Esophagus (tissue), 2 donors: ENCODE measurements at places on chromosomes 11 and 22. TPM values are rescaled to one million over a fixed set of nuclear protein-coding genes. Genes with fewer than 3 reads are reported as not detected.

The C11orf91 gene
- 0.51 TPM for polyA plus RNA-seq

The PLAAT4 gene
- polyA plus RNA-seq: 12.9 TPM

The FZD4 gene
- 2.0 TPM for polyA plus RNA-seq

The RIC3 gene
- 11.6 TPM for polyA plus RNA-seq

The CDC42EP2 gene
- polyA plus RNA-seq: 4.4 TPM

The FAM83F gene
- polyA plus RNA-seq: 8.6 TPM

The LRRC75B gene
- polyA plus RNA-seq: 8.5 TPM

The OR8D4 gene
- polyA plus RNA-seq: not detected

The RPLP2 gene
- 1,061 TPM for polyA plus RNA-seq

The OR5P2 gene
- polyA plus RNA-seq: not detected

The PRR33 gene
- 0.02 TPM for polyA plus RNA-seq

The LMNTD2 gene
- polyA plus RNA-seq: 2.9 TPM

The PLAAT5 gene
- polyA plus RNA-seq: 0.12 TPM

The DKK3 gene
- polyA plus RNA-seq: 26.7 TPM

The ZNF214 gene
- 0.45 TPM for polyA plus RNA-seq

The SLC5A12 gene
- polyA plus RNA-seq: 0.02 TPM

The RFPL2 gene
- polyA plus RNA-seq: 0.05 TPM

The PGA5 gene
- 3.2 TPM for polyA plus RNA-seq

The ABCC8 gene
- polyA plus RNA-seq: 0.10 TPM

The ACRV1 gene
- polyA plus RNA-seq: not detected

The MUC2 gene
- not detected for polyA plus RNA-seq

The CBLIF gene
- 0.24 TPM for polyA plus RNA-seq

The GAL3ST1 gene
- polyA plus RNA-seq: 0.14 TPM

The KRTAP5-10 gene
- polyA plus RNA-seq: 0.05 TPM

The AGBL2 gene
- polyA plus RNA-seq: 1.7 TPM

The SERPIND1 gene
- polyA plus RNA-seq: 0.06 TPM

The PTGDR2 gene
- 0.26 TPM for polyA plus RNA-seq

The KCTD14 gene
- polyA plus RNA-seq: 1.1 TPM

The PARVG gene
- polyA plus RNA-seq: 4.4 TPM

The ENTHD1 gene
- not detected for polyA plus RNA-seq

The TSPAN4 gene
- polyA plus RNA-seq: 9.8 TPM

The DNHD1 gene
- 2.0 TPM for polyA plus RNA-seq

The MOGAT2 gene
- 0.02 TPM for polyA plus RNA-seq

The LRRC32 gene
- polyA plus RNA-seq: 8.5 TPM

The VPS26B gene
- 13.0 TPM for polyA plus RNA-seq

The OR5AN1 gene
- not detected for polyA plus RNA-seq
